SW 1271 (cell line): ENCODE measurements at places on chromosomes 16 and 17.

DNA sequence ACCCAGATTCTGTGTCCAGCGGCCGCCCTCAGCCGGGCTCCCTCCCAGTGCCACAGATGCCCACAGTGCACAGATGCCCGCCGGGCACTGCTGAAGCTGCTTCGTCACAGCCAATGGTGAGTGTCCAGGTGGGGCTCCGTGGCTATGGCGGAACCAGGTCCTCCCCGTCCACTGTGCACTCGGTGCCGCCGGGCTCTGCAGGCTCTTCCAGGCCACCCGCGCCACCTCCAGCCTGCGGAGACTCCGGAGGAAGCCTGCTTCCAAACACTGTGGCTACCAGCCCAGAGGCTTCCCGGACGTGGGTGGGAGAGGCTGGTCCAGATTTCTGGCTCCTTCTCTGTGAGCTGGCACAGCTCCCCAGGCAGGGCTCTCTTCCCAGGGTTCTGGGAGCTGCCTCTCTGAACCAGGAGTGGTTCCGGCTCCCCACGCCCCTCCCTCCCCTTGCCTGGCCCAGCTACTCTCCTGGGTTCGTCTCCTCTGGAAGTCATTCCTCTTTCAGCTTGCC is 2.8 kb upstream of the PYCR1 start:
- no peak for DNase-seq

DNA sequence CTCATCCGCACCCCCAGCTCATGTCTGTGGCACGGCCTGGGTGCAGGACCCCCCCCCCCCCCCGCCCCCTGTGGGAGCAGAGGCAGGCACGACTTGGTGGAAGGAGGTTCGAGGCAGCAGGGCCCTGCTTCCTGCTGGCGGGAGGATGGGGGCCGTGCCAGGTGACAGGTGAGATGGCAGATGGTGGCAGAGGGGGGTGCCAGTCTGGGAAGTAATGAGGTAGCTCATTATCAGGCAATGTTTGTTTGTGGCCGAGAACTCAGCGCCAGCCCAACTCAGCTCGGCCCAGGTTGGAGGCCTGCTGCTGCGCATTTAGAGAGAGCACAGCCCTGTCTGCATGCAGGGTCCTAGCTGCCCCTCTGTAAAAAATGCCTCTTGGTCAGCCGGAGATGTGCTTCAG is 40.1 kb upstream of the JPH3 start:
- DNase-seq = no peak

- DNase-seq = no peak
These were observed 2.0 kb downstream of the CRYM start for GRCh38 chr16:21276090-21276489.

GRCh38 chr16:53821487-53821886 is 117.5 kb downstream of the FTO start:
- no peak for DNase-seq

GRCh38 chr17:6713130-6713917 is at the start of gene SLC13A5:
Gene SLC13A5, minus strand, starts transcription at chr17:6713369. Its CDS starts 36 bp downstream, at chr17:6713333.
- DNase-seq = no peak

GRCh38 chr16:84883301-84883700 is 63.5 kb downstream of the CRISPLD2 start:
- DNase-seq = no peak

- DNase-seq = no peak
These were observed 60.9 kb downstream of the SRCIN1 start for GRCh38 chr17:38544839-38545209.
